Amniotic stem cell (primary cell): ENCODE measurements at places on chromosomes 13 and 19.
A peak's percentile ranks its signal among the peaks of the same experiment; 100 is the strongest.

GRCh38 chr13:46354156-46355087 is 32.6 kb downstream of the RUBCNL start:
- peak; percentile 86 for DNase-seq

- DNase-seq: no peak
These were observed 329.6 kb downstream of the SLITRK5 start for GRCh38 chr13:88000787-88001186.

GRCh38 chr13:50401721-50402465 is 386.6 kb downstream of the KCNRG start:
- DNase-seq: no peak

DNA sequence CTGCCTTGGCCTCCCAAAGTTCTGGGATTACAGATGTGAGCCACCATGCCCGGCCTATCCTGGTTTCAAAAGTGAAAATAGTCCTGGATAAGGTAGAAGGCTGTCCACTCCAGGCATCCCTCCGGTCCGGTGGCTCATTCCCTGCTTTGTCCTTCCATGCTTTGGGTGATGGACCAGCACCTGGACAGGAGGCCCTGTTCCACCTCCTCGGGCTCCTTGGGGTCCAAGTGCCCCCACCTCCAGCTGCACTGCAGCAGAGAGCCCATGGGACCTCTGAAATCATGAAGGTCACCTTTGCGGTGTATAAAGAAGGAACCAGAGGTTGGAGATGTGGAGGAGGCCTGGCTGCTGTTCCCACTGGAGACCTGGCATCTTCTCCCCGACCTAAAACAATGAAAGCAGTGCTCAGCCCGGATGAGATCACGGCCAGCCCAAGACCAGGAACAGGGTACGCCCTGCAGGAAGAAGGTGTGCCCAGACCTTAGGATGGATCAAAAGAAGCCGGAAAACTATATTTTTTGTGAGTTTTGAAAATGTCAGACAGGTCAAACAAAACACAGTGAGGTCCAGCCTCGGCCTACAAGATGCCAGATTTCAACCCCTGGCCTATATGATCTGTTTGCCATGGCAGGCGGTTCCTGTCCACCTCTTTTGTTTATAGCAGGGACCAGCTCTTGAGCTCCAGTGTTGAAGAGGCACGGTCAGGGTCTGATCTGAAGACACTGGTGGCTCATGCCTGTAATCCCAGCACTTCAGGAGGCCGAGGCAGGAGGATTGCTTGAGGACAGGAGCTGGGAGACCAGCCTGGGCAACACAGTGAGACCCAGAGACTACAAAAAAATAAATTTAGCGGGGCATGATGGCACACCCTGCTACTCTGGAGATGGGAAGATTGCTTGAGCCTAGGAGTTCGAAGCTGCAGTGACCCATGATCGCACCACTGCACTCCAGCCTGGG is 5.8 kb downstream of the LSR start:
- DNase-seq: no peak

GRCh38 chr13:30071969-30072817 is 221.8 kb upstream of the UBL3 start:
- DNase-seq: no peak

GRCh38 chr19:55640577-55641425 is at the start of gene ZNF580:
TSS of gene ZNF580 (plus strand) at chr19:55641002. CDS start at chr19:55642509, 1,507 bp downstream.
- DNase-seq: peak; percentile 51

GRCh38 chr19:22519152-22519551 is 97.0 kb upstream of the ZNF98 start:
- DNase-seq: no peak

DNA sequence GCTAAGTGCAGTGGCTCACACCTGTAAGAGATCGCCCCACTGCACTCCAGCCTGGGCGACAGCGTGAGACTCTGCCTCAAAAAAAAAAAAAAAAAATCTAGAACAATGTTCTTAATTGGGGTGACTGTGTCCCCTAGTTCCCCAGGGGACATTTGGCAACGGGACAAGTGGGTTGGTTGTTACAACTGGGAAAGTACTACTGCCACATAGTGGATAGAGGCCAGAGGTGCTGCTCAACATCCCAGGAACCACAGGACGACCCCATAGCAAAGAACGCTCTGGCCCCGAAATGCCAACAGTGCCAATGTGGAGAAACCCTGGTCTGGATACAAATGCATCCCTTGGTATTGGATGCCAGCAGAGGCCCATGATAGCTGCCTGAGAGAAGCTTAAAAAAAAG is 11.8 kb downstream of the NLRP12 start:
- DNase-seq: no peak

DNA sequence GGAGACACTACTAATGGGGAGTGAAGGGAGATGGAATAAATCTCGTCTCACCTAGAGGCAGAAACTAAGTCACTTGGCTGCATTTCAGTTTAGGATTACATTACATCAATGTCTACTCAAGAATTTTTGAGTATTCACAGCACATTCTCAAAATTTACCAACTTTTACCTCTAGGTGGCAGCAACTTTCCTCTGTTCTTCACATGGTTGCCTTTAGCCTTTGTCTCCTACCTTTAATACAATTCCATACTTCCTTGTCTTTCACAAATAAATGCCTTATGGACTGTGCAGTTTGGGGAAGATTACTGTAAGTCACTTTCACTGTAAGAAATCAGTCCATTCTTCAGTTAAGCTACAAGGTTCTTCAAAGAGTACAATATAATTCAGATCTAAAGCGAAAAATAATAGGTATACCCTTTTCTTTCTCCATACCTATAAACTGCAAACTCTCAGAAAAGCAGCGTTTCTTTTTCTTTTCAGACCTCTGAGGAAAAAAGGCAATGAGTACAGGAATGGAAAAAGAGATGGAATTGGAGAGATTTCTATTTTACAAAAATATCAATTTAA is 379.4 kb downstream of the KLF12 start:
- peak; percentile 13 for DNase-seq

DNA sequence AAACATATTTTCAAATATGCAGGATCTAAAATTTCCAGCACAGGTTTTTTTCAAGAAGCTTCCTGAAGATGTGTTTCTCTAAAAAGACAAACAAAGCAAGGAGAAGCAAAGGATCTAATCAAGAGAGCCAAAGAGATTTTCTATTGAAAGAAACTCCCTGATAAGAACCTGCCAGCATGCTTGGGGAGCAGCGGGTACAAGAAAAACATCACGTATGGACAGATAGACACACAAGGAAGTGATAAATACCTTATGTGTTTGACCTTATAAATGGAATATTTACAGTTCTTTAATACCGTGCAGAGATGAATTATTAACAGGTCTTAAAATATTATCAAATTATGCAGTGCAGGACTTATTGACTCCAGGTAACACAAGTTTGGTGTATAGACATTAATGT is 562.1 kb downstream of the DACH1 start:
- no peak for DNase-seq

- no peak for DNase-seq
These were observed 14.7 kb upstream of the HMGB1 start for GRCh38 chr13:30480292-30480950.

DNA sequence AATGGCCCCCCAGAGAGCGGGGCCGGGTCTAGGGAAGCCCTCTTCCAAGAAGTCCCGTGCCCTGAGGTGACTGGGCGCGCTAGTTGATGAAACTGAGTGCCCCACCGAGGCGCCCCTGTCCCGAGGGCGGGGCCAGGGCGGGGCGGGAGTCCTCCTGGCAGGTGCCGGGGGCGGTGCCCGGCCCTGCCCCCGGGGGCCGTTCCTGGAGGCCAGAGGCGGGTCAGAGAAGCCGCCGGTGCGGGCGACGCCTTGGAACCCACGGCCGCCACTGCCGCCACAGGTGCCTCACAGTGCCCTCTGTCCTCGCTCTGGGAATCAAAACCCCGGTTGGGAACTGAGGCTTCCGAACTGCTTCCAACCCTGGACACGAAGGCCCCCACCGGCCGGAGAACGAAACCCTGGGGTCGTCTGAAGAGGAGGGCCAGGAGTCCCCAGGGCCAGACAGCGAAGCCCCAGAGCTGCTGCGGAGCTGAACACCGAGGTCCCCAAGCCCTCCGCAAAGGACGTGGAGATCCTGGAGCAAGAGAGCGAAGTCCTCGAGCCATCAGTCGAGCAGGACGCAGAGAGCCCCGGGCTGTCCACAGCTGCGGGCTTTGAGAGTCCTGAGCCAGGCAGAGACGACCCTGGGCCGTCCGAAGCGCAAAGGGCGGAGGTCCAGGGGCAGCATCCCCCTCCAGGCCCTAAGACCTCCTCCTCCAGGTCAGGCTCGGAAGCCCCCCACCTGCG is at the start of gene MISP3:
MISP3 (plus strand) TSS at position 252 of the 726 bp plus-strand sequence. CDS start 524 bp downstream, outside the sequence.
- no peak for DNase-seq

- DNase-seq: no peak
These were observed 23.7 kb upstream of the PLEKHF1 start for GRCh38 chr19:29641597-29641996.

GRCh38 chr19:58038688-58039204 is 4.9 kb downstream of the ZSCAN1 start:
- no peak for DNase-seq

GRCh38 chr19:3821857-3822364 is 35.7 kb upstream of the MATK start:
- no peak for DNase-seq

- no peak for DNase-seq
These were observed 1779.2 kb upstream of the MIR17HG start for GRCh38 chr13:89568276-89568675.

DNA sequence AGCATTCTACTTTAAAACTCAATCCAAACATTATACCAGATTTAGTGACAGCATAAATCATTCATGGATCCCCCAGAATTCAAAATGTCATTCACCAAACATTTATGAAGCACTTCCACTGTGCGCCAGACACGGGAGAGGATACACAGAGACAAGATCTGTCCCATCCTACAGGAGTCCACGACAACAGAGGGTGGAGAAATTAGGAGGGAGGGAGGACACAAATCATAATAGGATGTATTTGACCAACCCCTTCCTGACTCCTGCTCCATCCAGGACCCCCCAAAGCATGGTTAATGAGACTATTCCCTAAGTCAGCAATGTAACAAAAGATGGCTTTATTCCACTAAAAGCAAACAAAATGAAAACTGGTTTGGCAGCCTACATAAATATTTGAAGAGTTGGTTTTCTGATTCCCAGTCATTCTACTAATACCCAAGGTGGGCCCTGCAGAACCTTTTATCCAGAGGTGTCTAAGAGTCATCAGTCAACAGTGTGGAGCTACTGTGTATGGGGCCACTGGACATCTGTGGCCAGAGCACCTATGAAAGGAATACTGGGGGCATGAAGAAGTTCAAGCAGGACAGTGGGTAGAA is 62.8 kb upstream of the DOCK9 start:
- DNase-seq: no peak

GRCh38 chr13:35672611-35673010 is 196.1 kb upstream of the MAB21L1 start:
- DNase-seq: no peak

- DNase-seq: no peak
These were observed 28.7 kb upstream of the C1QTNF9 start for GRCh38 chr13:24280720-24281119.

- DNase-seq: peak; percentile 52
These were observed 117.4 kb downstream of the ESD start for GRCh38 chr13:46679369-46680120.

DNA sequence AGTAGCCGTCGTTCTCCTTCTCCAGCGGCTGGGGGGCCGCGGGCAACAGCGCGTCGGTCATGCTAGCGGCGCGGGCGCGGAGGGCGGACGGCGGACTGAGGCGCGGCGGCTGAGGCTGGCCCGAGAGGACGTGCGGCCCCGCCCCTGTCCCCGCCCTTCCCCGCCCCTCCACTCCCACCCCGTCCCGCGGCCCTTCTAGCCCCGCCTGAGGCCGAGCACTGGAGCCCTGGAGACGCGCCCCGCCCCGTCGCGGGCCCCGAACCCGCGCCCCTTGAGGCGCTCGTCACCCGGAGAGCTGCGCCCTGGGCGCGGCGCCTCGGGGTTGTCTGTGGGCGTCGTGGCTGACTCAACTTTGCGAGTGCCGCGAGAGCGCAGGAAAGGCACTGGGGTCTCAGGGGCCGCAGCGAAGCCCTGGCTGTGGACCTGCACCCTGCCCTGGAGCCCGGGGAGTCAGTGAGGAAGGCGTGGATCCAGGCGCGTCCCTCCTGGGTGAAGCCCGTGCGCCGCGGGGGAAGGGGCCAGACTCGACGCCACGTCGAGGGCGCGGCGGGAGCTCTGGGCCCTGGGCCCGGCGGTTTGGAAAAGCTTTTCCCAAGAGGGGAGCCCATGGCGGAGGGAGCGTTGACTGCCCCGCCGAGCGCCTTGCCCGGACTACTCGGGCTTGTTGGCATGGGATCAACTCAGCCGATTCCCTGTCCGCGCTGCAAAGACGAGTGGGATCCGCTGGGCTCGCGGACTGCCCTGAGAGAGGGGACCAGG is at the start of gene RHPN2:
RHPN2 (minus strand) TSS at position 97 of the 759 bp plus-strand sequence; CDS start at position 61, 36 bp downstream.
- DNase-seq: no peak

DNA sequence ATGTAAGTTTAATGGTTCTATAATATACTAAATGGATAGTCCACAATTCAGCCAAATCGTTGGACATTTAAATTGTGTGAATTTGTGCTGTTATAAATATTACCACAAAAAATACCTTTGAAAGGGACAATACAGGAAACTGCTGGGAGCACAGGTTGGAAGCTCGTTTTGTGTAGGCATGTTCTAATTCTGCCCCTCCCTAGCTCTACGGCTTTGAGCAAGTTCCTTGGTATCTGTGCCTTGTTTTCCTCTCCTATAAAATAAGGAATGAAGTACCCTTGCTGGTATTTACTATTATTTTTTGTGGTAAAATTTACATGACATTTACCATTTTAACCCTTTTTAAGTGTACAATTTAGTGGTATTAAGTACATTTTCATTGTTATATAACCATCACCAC is 102.6 kb upstream of the SLC7A1 start:
- no peak for DNase-seq

DNA sequence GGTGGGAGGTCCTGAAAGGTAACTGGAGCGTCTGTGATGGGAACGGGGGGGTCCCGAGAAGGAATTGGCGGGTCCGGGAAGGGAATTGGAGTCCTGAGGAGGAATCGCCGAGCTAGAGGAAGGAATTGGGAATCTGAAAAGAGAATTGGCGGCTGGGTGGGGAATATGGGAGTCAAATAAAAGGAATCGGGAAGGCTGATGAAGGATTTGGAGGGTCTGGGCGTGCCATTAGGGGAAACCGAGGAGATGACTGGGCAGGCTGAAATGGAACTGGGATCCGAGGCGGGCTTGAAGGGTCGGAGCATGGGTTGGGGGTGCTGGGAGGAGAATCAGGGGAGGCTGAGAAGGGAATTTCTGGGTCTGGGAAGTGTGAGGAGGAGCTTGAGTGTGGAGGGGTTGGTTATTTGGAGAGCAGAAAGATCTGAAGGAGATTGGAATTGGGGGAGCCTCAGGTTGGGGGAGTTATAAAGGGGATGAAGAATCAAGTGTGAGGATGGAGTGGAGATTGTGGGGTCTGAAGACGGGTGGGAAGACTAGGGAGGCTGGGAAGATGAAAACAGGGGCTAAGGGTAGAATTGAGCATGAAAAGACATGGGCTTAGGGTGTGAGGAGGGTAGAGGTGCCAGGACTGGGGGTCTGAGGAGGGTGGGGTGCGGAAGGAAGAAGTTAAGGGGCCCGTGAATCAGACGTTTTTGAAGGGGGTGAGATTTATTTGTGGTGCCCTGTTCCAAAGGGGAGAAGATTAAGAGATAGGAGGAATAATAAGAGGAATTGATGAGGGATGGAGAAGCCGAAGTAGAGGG is 718 bp downstream of the ACTN4 start:
- DNase-seq: no peak
